CD4-positive, alpha-beta T cell treated with Interleukin-15 for 1 hour (primary cell): ENCODE measurements at places on chromosomes 2 and 18.

DNA sequence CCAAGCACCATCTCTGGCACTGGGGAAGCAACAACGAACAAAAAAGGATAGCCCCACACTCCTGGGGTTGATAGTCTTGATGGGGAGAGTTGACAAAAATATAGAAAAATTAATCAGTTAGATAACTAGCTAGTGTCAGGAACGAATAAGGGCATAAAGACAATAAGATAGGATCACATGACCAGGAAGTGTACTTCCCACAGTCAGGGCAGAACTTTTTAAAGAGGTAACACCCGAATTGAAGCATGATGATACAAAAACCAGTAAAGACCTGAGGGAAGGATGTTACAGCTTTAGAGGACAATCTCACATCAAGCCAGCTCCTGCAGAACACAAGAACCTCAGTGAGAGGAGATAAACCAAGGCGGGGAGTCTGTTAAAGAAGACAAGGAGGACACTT is 295.4 kb upstream of the CRIM1 start:
- no peak for DNase-seq

- peak; percentile 37 for DNase-seq
These were observed 566 bp upstream of the CMPK2 start for GRCh38 chr2:6866275-6866671.

GRCh38 chr2:143321994-143322393 is 192.8 kb downstream of the ARHGAP15 start:
- no peak for DNase-seq

DNA sequence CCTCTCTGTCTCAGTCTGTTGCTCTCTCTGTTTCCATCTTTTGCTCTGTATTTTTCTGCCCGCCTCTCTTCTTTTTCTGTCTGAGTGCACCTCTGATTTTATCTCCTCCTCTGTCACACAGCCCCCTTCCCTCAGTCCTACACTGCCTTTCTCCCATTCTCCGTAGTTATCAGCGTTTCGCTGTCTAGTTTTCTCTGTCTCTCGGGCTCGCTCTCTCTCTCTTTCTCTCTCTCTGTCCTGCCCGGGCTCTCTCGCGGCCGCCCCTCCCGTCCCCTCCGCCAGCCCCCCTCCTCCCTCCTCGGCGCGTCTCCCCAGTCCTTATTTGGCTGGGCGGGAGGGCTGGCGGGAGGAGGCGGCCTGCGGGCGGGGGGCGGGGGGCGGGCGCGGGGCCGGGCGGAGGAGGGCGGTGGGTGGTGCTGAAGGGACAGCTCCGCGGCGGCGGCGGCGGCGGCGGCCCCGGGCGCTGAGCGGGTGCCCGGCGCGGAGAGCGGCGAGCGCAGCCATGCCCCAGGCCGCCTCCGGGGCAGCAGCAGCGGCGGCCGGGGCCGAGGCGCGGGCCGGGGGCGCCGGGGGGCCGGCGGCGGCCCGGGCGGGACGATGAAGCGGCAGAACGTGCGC is at the start of gene KCNK3:
KCNK3 (plus strand) TSS at position 444 of the 618 bp plus-strand sequence; CDS start at position 598, 154 bp downstream.
- DNase-seq: no peak

- no peak for DNase-seq
These were observed 128.3 kb downstream of the LRRC30 start for GRCh38 chr18:7358989-7359726.

GRCh38 chr2:159647667-159648066 is 31.3 kb upstream of the BAZ2B start:
- DNase-seq: no peak

DNA sequence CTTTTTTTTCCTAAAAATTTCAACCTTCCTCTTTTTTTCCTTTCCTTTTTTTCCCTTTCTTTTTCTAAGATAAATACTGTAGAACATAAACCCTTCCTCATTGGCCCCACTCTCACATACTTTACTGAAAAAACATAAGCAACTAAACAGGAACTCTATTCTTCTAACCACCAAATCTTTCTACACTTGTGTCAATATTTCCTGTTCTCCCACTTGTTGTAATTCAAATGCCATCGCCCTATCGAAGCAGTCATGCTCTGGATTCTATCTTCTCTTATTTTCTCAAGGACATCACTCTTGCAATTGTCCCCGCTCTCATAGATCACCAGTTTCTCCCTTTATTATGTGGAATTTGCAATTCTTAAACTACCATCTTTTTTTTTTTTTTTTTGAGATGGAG is 20.2 kb upstream of the SSB start:
- no peak for DNase-seq

- no peak for DNase-seq
These were observed 109.7 kb downstream of the CLIP4 start for GRCh38 chr2:29224693-29225551.

GRCh38 chr2:1501991-1502390 is 88.7 kb downstream of the TPO start:
- DNase-seq: peak; percentile 6

- DNase-seq: no peak
These were observed 88.3 kb upstream of the CCDC68 start for GRCh38 chr18:55047546-55047945.

- no peak for DNase-seq
These were observed 1503.7 kb downstream of the LRP1B start for GRCh38 chr2:140627136-140627535.

- no peak for DNase-seq
These were observed 2.7 kb downstream of the ENOSF1 start for GRCh38 chr18:709771-710170.

DNA sequence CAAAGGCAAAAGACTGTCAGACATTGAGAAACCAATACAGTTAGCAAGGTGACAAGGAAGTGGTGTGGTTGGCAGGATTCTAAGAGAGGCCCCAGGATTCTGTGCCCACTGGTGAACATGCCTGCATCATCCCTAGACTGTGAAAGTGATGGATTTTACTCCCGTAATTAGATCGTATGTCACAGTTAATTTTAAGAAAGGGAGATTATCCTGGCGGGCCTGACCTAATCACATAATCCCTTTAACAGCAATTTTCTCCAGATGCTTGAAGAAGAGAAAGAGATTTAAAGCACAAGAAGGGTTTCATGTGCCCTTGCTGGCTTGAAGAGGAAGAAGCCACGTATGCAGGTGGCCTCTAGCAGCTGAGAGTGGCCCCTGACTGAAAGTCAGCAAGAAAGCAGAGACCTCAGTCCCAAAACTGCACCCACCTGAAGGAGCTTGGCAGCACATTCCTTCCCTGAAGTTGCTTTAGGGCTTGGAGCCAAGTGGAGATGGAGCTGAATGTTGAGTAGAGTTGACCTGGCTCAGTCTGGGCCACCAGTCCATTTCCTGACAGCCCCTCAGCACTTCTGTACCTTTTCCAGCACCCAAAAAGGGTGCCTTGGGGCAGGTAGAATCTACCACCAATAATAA is 49.1 kb downstream of the GTF3C3 start:
- DNase-seq: no peak

DNA sequence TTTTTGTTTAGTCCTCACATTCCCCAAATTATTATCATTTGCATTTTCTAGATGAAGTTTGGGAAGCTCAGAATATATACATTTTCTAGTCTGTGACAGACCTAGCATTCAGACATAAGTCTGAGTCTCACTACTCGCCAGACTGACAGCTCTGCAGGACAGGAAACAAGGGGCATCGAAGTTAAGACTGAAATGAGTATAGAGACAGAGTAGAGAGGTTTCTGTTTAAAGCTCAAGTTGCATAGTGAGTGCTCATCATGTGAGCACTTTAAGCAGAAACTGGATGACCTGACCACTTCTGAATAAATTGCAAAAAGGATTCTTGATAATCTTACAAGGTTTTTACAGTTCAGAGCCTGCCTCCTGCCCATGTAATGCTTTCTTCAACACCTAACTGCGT is 1.1 kb downstream of the HADHB start:
- no peak for DNase-seq

GRCh38 chr2:102481931-102482330 is 8.9 kb downstream of the SLC9A4 start:
- no peak for DNase-seq
